Kidney epithelial cell (primary cell): ENCODE measurements at places on chromosomes 12 and 14. TPM values are rescaled to one million over a fixed set of nuclear protein-coding genes. Genes with fewer than 3 reads are reported as not detected.

Gene IPO8
- total RNA-seq, result 21.7 and 26.2 TPM in 2 replicates

Gene PRR13
- 82.7 and 91.4 TPM in 2 replicates for total RNA-seq

DNA sequence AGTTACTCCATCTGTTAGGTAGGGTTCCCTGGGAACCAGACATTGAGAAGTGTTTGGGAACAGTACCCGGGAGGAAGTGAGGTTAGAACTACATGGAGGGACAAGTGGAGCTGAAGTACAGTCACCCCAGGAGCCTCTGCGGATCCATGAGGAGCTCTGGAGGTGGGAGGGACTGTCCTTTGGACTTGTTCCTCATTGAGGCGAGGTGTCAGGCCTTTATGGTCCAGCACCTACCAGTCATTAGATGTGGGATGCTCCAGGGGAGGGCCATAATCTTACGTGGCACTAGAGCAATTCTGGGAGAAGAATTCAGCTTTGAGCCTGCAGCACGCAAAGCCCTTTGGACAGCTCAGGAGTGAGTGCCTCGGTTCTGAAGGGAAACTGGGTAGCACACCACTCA, 142.8 kb downstream of the DACT1 start:
- no peak for DNase-seq

GRCh38 chr12:90954921-90955320, at the start of gene CCER1:
TSS of gene CCER1 (minus strand) at chr12:90955176. CDS start at chr12:90954742, 434 bp downstream.
- no peak for DNase-seq

- DNase-seq, result no peak
These were observed 53.4 kb downstream of the HNRNPC start for GRCh38 chr14:21215879-21216251.

GRCh38 chr12:130634866-130635265, 81.2 kb downstream of the RIMBP2 start:
- DNase-seq, result no peak

GRCh38 chr14:100688598-100689461, 37.9 kb upstream of the DLK1 start:
- peak; percentile 56 for DNase-seq
